ENCODE measurements at places on chromosomes 12 and 14.

DNA sequence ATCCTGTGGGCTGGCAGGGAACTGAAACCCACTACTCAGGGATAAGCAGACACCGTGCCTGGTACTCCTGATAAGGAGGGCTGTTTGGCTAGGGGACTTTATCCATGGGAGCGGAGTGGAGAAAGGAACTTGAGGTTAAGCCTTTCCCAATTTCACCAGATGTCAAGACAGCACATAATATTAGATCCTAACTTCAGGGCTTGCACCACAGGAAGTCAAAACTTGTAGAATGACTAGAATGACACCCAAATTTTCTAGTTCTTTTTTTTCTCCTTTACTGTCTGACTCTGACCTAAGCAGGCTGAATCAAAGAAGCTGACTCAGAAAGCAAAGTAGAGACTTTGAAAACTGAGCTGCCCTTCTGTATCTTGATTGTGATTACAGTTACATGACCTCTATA, 7.1 kb upstream of the CGRRF1 start:
- peak; percentile 62 for DNase-seq

GRCh38 chr12:2698566-2698965, 96.2 kb upstream of the FKBP4 start:
- no peak for DNase-seq

GRCh38 chr12:63913929-63914328, 69.4 kb downstream of the SRGAP1 start:
- DNase-seq, result no peak

GRCh38 chr14:100765991-100766390, 39.3 kb downstream of the DLK1 start:
- DNase-seq, result no peak

DNA sequence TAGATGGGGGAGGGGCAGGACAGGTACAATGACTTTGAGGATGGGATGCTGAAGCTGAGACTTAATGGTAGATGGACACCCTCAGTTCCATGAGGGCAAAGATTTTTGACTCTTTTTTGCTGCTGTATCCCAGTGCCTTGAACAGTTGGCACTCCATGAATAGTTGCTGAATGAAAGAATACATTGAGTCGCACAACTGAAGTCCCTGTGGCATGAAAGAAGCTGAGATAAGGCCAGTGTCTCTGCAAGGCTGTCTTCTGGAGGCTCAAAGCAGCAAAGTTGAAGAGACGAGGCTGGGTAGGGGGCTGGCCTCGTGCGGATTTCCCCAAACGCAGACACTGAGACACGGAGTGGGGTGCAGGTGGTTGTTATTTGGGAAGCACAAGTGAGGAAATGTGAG, 179.3 kb downstream of the ADCK1 start:
- DNase-seq, result no peak

DNA sequence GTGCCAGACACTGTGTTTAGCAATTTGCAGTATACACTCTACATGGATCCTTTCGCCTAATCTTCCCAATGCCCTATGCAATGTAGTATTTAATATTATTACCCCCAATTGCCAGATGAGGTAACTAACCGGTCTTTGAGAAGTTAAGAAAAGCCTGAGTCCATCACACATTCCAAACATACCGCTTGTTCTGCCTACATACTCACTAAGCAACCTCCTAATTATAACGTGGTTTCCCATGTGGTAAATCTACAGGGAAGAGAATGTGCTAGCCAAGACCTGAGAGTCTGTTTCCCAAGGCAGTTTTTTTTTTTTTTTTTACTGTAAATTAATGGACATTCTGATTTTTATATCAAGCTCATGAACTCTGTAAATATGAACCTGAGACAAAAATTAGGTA, 37.2 kb downstream of the ATP2B1 start:
- no peak for DNase-seq

- DNase-seq, result no peak
These were observed 246.4 kb downstream of the SOX5 start for GRCh38 chr12:23703051-23703450.

DNA sequence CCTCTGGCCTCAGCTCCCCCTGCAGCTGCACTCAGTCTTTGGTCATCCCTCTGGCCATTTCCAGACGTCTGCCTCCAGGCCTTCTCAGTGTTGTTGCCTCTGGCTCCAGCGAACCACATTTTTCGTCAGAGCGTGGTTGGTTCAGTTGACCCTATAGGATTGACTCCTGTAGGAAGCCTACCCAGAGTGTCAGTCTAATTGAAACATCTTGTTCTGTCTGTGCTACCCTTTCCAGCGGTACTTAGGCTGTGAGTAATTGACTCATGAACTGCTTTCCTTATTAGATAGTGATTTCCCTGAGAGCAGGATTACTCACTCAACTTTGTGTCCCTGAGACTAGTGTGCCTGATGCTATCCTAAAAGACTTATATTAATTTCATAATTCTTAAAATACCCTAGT, 373.2 kb downstream of the ATP23 start:
- DNase-seq, result no peak

Measured in AML-193 (cell line).